ENCODE measurements at places on chromosomes 2 and 18.

GRCh38 chr2:172931256-172931894 lies 144.3 kb upstream of the MAP3K20 start:
- no peak for DNase-seq

- DNase-seq, result no peak
These were observed 26.8 kb downstream of the SMAD7 start for GRCh38 chr18:48923746-48924629.

DNA sequence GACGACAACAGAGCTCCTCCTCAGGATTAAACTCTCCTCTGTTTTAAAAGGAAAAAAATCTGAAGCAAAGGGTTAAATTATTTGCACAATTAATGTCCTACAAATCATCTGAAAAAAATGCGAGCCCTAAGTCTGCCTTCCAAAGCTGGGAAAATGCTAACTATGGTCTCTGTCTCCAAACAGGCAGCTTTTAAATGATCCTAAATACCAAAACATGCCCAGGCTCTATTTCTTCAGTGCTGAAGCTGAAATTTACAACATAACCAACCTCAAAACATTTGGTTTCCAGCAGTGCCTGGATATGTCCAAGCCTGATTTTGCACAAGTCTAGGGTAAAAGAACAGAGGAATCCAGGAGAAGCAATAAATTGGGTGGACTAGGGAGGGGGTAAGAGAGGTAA lies 57.2 kb downstream of the LBH start:
- no peak for DNase-seq

- no peak for DNase-seq
These were observed 40.1 kb downstream of the KCNF1 start for GRCh38 chr2:10951558-10952414.

DNA sequence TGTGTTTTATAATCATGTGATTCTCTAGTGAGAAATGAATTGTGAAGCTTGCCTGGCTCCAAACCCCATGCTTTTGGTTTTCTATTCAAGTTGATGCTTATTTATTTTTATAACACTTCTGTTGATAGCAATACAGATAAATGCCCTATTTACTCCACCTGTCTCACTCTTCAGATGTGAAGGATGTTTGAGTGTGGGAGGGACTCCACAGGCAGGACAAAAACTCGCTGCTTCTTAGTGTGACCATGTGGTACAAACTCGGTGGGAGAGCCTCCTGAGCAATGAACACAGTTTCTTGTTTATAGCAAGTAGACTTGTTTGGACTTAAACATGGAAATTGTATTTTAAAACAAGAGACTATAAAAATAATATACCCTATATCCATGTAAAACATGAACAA lies 219.7 kb downstream of the GULP1 start:
- DNase-seq, result no peak

GRCh38 chr2:84914334-84914733 lies 8.9 kb downstream of the TMSB10 start:
- no peak for DNase-seq

DNA sequence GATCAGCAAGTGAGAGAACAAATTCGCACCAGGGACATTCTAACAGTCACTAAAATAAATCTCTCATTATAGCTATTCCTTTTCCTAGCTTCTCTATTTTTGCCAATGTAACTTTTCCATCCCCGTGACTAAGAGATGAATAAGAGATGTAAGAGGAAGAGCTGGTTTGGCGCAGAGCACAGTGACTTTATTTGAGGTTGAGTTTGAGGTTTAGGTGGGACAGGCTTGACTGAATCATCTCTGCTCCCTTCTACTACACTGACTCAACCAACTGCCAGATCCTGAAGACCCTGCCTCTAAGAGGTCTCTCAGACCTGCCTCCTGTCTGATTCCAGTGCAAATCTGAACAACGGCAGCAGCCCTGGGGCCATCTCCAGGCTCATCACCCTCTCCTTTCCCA lies 28.0 kb downstream of the RFX8 start:
- no peak for DNase-seq

- DNase-seq, result no peak
These were observed 25.1 kb upstream of the AAK1 start for GRCh38 chr2:69668598-69668997.

DNA sequence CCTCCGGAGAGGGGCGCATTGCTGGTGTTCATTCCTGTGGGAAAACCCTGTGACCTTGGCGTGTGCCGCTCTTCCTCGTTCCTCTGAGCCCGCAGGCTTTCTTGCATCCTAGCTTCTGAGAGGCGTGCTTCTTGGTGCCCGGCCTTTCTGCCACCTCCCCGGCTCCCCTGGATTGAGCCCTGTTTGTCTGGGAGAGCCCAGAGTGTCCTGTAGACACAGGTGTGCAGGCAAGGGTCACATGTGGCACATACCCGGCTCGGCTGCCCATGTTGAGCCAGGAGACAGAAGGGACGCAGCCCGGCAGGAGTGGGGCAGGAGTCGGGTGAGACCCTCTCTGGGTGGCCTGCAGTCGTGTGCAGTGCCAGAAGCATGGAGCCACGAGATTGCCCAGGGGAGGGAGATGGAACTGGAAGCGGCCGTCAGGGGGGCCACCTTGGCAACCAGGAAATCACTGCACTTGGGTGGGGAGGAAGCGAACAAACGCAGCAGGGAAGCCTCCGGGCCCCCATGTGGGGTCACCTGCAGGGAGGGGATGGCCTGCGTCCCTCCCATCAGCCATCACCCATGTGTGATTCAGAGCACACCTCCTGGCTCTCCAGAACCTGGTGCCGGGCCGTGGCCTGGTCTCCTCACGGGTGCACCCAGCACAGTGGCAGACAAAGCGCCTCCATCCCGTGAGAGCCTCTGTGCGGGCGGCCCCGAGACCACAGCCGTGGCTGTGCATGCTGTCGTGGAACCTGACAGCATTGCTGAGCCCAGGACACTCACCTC lies 92.9 kb downstream of the SH3BP4 start:
- no peak for DNase-seq

- DNase-seq, result no peak
These were observed 29.2 kb upstream of the HNRNPLL start for GRCh38 chr2:38631976-38632375.

DNA sequence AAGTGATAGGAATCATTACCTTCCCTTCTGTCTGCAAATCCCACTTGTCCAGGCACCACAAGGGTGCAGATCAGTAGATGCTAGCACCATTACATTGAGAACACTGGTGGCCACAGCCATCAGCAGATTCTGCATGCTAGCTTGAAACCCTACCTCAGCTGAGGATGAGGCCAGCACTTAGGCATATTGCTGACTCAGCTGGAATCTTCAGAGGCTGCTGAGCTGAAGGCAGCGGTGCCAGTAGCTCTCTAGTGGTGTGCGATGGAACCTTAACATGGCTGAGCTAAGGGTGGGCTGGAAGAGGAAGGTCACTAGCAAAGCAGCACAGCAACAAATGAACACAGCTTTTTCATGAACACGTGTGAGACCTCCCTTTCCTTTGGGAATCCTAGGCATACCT lies 19.0 kb upstream of the CPO start:
- DNase-seq, result no peak

- DNase-seq, result no peak
These were observed 340.2 kb downstream of the FIGN start for GRCh38 chr2:163395602-163396001.

- no peak for DNase-seq
These were observed 687.6 kb downstream of the DCDC2C start for GRCh38 chr2:4391013-4391412.

- peak; percentile 72 for DNase-seq
These were observed 265.1 kb downstream of the MEIS1 start for GRCh38 chr2:66699793-66700676.

DNA sequence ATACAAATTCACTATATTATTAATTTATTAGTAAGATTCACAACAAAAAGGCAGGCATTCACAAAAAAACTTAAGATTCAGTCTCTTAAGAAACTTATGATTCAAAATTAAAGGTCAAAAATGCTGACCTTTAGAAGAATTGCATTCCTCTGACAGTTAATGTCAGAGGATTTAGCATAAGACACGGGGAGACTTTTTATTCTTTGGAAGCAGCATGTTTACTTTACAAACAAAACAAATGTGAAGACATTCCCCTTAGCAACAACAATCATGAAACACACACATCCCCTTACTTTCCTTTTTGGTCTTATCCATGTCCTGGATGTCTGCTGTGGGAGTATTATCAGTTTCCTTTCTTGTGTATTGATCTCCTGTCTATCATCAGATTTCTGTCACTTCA lies 117.1 kb downstream of the RAD51AP2 start:
- DNase-seq, result no peak

GRCh38 chr2:51718881-51719280 lies 686.9 kb upstream of the NRXN1 start:
- DNase-seq, result no peak

GRCh38 chr2:87995756-87996155 lies 20.6 kb downstream of the RNU2-63P start:
- DNase-seq, result no peak

GRCh38 chr18:23958036-23958435 lies 56.5 kb upstream of the TTC39C start:
- peak; percentile 76 for DNase-seq

DNA sequence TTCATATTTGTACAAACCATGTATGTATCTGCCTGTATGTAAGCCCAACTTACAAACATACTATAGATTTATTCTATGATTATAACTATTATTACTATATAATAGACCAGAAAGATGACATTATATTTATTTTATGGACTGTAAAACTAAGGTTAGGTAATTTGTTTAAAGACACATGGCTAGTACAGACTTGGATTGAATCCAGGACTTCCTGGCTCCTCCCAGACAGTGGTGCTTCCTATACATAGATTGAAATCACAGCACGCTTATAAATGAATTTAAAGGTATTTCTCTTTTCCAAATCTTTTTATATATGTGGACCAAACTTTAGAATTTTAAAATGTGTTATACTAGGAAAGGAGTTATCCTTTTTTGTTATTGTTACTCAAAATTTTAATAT lies 151.6 kb upstream of the MYO3B start:
- DNase-seq, result no peak

GRCh38 chr2:8432706-8433336 lies 249.0 kb upstream of the ID2 start:
- no peak for DNase-seq

- DNase-seq, result no peak
These were observed 277.5 kb upstream of the ZSWIM2 start for GRCh38 chr2:187126247-187127005.

- DNase-seq, result no peak
These were observed 527.6 kb upstream of the ID2 start for GRCh38 chr2:8154270-8154669.

DNA sequence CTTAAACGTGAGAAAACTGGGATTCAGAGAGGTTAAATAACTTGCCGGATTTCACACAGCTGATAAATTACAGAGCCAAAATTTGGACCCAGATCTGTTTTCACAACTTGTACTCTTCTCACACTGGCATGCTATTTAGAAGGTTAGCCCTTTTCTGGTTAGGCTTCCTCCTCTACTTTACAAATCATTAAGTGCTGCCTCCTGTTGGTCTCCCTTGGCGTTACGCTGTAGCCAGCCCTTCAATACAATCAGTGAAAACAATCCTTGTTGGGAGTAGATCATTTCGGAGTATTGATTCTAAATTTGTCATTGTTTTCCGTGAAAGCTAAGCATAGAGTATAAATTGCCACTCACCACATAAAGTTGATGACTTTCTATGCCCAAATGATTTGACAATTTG lies 153.5 kb downstream of the ARHGAP15 start:
- no peak for DNase-seq

DNA sequence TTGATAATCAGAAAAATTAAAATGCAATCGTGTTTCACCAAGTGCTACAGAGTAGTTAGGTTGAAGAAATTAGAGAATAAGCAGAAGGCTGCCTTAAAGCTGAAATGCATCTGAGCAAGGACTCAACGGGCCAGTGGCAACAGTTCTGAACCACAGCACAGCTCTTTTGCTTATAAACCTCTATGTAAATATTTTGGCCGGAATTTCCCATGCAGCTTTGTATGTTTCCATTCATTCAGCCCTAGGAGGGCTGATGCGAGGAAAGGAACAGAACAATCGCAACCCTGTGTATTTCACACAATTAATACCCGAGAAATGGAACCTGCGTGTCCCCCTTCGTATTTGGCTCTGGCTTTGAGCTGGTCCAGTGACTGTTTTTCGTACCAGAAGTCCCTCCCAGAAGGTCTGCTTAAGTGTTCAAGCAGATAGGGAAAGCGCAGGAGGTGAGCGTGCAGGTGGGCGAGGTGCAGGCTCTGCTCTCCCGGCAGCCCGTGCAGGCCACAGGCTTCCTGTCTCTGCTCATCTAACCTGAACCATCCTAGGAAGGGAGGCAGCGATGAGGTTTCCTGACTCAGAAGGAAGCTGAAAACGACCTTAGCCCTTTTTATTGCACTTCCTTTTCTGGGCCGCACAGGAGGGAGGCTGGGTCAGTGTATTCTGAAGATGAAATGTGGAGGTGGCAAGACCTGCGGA lies 67.3 kb downstream of the ASB1 start:
- DNase-seq, result no peak

DNA sequence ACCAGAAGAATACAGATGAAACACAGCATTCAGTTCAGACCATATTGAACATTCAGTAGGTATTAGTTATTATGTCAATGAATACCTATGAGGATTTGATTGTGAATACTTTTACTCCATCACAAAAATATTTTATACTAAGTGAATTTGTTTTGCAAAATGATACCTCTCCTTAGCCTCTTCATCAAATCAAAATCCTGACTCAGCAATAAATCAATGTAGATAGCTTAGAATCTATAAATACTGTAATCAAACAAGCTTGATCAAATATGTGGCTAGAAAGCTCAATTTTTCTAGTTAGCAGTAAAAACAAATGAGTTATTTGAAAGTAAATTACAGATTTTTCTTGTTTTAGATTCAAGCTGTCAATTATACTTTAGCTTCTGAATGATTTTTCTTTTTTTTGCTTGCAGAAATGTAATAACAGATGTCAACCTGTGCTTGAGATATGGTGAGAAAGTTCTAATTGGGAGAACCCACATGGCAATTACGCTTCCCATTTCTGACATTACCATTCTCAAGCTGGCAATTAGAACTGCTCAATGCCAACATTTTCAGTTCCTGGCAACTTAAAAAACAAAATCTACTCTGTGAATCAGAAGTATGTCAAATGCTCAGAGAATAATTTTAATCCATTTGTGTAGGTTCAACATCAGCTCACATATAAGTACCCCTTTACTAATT lies 109.6 kb downstream of the PRELID3A start:
- no peak for DNase-seq

- DNase-seq, result no peak
These were observed 481.7 kb downstream of the TGIF1 start for GRCh38 chr18:3931542-3932112.

- no peak for DNase-seq
These were observed 130.6 kb downstream of the NXPH2 start for GRCh38 chr2:138649571-138649970.

- peak; percentile 81 for DNase-seq
These were observed 108.5 kb upstream of the LYPD6 start for GRCh38 chr2:149221898-149222297.

DNA sequence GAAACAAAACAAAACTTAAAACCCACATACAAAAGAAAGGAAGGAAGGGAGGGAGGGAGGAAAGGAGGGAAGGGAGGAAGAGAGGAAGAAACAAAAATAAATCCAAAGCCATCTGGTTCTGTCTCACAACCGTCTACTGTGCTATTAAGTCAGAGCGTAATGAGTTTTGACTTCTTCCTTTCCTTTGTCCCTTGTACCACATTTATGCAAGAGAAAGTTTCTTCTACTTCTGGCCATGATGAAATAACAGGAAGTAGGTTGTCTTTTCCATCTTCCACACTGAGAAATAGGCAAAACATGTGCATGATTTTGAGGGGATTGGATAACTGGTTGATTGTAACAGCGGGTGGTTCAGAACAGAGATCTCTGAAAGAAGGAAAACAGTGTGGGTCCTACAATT lies 121.4 kb downstream of the CTAGE1 start:
- DNase-seq, result no peak
